Dorsolateral prefrontal cortex (tissue), 122 donors: ENCODE measurements at places on chromosomes 1 and 21.

GRCh38 chr1:32927441-32927840 lies 26.3 kb upstream of the TMEM54 start:
- no peak for DNase-seq

- no peak for DNase-seq
Observed at GRCh38 chr1:94660994-94661393, 119.4 kb upstream of the F3 start.

DNA sequence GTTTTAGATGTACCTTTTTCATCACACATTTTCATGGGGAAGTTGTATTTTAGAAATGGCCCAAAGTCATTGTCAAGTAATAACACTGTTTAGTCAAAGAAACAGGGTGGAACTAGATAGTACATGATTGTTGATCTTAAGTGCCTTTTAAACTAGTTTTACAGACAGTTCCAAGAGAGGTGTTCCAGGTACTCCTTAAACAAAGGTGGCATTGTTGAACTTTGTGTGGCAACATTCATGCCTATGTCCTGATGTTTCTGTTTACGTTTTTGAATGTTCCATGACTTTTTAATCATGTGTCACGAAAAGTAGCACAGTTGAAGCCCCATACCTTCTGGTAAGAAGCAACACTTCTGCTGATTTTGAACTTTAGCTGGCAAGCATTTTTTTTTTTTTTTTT lies 9.1 kb upstream of the SH3D21 start:
- DNase-seq: no peak

GRCh38 chr1:77546890-77547289 lies 135.6 kb downstream of the ZZZ3 start:
- DNase-seq: no peak

GRCh38 chr1:9846611-9847171 lies 22.9 kb upstream of the CLSTN1 start:
- DNase-seq: no peak

DNA sequence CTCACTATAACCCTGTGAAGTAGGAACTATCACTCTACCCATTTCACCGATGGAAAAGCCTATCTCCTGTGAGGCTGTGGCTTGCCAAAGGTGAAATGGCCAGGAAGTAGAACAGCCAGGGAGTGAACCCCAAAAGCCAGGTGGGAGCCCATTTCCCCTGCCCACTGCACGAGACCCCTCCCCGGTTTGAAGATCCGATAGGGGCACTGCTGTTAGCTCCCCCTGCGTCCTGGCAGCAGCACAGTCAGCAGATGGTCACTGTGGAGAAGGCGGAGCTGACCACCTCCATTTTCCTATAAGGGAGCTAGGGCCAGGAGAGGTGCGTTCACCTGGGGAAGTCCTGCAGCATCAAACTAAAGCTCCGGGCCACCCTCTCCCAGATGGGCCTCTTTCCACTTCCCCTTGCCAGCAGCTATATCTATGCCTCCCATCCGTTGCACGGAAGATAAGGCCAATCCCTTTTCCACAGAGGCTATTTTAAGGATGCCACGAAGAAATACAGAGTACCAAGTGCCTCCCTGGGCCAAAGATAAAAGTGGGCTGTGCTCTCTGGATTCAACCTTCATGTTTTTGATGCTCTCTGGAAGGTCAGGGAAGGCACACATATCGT lies 7.8 kb downstream of the ERG start:
- no peak for DNase-seq

- DNase-seq: no peak
Observed at GRCh38 chr21:44279354-44280260, 6.1 kb upstream of the AIRE start.

- DNase-seq: no peak
Observed at GRCh38 chr1:192564099-192564498, 11.5 kb upstream of the RGS1 start.

DNA sequence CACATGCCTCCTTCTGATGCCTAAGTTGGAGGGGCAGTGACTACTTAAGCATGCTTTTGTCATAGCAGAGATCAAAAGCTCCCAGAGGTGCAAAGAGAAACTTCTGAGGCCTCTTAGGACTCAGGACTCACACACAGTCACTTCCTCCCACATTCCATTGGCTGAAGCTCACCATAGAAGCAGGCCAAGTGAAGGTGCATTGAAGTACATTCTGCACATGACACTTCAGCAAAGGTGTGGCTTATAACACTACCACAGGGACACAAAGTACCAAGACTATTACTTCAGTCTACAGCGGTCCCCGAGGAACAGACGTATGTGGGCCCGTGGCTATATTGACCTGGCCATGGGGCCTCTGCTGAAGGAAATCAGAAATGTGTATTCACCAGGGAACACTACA lies 2.5 kb upstream of the POGK start:
- no peak for DNase-seq

DNA sequence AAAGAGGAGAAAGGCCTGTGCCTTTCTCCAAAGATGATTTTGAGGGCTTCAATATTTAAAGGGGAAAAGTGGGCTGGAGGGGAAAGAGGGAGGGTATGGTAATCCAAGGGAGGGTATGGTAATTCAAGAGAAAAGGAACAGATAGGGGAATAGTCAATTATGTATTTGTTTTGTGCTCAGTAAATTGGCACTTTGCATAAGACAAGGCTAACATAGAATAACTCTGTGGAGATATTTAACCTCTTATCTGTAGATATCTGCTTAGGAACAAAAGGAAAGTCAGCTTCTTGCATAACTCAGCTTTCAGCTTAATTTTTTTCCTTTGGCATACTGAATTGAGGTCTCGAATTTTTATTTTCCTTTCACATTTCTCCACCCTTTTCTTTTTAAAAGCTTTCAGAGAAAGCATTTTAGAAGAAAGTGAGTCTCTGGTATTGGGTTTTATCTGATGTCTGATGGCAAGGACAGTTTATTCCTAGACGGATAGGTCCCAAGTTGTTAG lies 119.9 kb upstream of the F3 start:
- no peak for DNase-seq

DNA sequence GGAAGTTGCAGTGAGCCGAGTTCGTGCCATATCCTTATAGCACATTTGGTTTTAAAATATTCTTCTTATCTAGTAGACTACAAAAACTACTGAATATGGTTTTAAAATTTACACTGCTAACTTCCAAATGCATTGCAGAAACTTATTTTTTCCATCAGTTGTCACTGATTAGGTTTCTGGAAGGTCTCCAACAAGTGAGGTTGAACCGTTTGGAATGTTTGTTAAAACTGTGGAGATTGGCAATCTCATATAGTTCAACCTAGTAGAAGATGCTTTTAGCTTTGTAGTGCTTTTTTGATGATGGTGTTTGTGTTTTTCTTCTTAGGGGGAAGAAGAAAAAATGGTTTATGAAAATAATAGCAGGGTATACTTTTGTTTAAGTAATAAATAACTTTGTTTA lies 12.9 kb downstream of the CENPF start:
- no peak for DNase-seq

GRCh38 chr1:232999956-233000625 lies 49.7 kb downstream of the NTPCR start:
- no peak for DNase-seq

GRCh38 chr1:202638019-202638700 lies 72.1 kb downstream of the SYT2 start:
- no peak for DNase-seq

- DNase-seq: no peak
Observed at GRCh38 chr1:167706931-167707877, 14.6 kb upstream of the MPZL1 start.

DNA sequence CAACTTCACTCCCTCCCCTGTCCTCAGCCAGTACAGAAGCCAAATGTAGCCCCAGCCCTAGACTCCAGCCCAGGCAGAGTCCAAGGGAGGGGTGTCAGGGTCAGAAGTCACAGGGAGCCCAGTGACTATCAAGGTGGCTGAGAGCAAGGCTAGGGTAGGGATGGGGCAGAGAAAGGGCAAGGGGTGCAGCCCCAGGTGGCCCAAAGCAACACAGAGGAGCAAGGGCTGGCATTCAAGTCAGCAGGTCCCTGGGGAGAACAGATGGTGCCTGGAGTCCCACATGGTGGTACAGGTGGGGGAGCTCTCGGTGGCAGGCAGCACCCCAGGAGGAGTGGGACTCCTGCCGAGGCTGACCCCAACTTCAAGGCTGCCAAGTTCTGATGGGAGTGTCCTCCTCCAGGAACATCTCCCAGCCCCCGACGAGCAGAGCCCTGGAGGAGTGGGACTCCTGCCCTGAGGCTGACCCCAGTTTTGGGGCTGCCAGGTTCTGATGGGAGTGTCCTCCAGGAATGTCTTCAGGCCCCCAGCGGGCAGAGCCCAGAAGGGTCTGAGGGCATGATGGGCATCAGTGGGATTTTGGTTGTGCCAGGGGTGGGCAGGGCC lies 3.7 kb upstream of the DVL1 start:
- no peak for DNase-seq

- DNase-seq: peak; percentile 12
Observed at GRCh38 chr1:240149484-240150094, 57.9 kb downstream of the FMN2 start.

DNA sequence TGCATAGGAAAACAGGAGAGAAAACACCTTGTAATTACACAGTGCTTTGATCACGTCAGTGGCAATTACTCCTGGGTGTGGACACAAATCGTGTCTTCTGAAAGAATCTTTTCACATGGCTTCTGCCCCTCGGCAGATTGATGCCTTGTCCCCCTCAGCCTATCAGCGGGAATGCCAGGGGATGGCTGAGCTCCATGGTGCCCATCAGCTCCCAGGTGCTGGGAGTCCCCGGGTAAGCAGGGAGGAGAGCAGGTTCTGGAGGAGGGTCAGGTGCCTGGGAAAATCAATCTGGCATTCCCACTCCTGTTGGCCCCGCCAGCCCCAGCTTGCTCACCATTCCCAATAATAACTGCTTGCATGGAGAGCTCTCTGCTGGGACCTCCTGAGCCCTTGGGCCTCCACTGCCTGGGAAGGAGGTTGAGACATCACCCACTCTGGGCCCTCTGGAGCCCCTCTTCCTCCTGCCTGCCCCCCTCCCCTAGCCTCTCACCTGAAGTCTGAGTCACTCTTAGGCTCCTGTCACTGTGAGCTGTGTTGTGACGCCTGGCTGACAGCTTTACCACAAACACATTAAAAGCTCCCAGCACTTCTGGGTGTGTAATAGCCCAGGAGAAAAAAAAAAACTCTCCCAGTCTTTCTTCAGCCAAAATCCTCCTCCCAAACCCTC lies 4.9 kb downstream of the CAMK2N1 start:
- no peak for DNase-seq

DNA sequence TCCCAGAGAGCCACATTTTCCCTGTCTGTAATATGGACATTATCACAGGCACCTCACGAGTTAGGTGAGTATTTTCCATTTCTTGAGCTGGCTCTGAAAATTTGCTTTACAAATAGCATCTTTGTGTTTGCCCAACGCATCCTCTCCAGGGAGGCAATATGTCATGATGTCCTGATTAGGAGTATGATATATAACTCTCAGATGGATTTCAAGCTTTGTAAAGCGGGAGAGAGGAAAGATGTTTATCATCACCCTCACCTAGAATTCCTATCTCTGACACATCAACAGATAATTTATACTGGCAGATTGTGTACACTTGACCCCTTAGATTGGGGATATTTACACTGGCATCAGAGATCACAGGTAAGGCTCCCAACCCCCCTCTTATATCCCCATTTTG lies 730.7 kb upstream of the RGS18 start:
- no peak for DNase-seq

DNA sequence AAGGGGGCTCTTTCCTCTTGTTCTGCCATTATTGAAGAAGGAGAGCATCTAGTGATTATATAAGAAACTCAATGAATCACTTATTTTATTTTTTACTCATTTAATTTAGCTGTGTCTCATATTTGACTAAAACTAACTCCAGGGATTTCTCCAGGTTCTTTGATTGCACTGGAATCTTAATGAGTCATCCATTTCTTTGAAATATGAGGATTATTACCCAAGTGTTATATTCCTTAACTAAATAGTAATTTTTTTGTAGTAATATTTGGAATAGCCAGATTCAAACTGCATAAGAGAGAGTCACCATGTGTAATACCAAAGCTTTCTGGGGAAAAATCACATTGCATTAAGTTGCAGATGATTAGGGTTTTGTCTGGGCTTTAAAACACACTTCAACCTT lies 59.5 kb downstream of the NTMT2 start:
- no peak for DNase-seq

DNA sequence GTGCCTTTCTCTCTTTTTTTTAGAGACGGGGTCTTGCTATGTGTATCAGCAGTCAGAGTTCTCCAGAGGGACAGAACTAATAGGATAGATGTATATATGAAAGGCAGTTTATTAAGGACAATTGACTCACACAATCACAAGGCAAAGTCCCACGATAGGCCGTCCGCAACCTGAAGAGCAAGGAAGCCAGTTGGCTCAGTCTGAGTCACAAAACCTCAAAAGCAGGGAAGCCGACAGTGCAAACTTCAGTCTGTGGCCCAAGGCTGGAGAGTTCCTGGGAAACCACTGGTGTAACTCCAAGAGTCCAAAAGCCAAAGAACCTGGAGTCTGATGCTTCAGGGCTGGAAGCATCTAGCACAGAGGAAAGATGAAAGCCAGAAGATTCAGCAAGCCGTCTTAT lies 16.3 kb upstream of the H3-3A start:
- no peak for DNase-seq

GRCh38 chr1:228410015-228410414 lies 3.4 kb upstream of the TRIM11 start:
- no peak for DNase-seq

DNA sequence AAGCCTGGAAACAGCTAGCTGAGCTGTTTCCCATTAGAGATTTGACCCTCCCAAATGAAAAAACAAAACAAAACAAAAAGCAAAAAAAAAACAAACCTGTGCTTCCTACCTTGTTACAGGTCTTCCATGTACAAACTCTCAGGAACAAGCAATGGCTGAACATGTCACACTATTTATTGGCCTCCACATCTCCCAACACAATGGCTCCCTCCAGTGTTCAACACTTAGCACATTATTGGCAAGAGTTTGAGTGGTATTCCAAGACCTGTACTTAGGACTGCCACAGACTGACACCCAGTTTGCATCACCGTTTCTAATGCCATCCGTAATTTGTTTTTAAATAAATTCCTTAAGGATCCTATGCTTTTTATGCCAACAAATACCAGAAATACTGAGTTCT lies 195.0 kb upstream of the OLFM3 start:
- DNase-seq: no peak

GRCh38 chr1:67058761-67059160 lies 4.8 kb upstream of the SLC35D1 start:
- no peak for DNase-seq

DNA sequence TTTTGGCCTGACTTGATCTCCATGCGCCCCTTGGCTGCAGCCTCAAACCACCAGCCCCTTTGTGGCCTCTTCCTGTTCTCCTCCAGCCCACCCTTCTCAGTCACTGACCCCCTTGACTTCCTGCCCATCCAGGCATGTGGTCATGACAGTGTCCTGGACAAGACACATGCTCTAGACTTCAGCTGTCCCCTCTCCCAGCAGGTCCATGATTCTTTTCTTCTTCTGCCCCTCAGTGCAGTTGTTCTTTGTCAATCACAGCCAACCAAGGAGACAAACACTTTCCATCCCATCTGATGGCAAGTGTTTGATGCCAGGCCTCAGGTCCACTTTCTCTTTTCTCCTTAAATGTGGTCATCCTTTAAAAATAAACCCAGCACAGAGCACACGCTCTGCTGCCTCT lies 49.7 kb downstream of the SYT6 start:
- DNase-seq: no peak

- no peak for DNase-seq
Observed at GRCh38 chr1:40899230-40899870, 37.2 kb upstream of the CITED4 start.

GRCh38 chr1:9338397-9339246 lies 45.9 kb downstream of the SPSB1 start:
- DNase-seq: no peak
